ENCODE measurements at places on chromosomes 5 and 9. TPM values are rescaled to one million over a fixed set of nuclear protein-coding genes. Genes with fewer than 3 reads are reported as not detected.

Gene ATG10
- total RNA-seq, result 6.4 TPM

Gene ASS1
- total RNA-seq, result 99.7 TPM

Gene MARCOL
- not detected for total RNA-seq

DNA sequence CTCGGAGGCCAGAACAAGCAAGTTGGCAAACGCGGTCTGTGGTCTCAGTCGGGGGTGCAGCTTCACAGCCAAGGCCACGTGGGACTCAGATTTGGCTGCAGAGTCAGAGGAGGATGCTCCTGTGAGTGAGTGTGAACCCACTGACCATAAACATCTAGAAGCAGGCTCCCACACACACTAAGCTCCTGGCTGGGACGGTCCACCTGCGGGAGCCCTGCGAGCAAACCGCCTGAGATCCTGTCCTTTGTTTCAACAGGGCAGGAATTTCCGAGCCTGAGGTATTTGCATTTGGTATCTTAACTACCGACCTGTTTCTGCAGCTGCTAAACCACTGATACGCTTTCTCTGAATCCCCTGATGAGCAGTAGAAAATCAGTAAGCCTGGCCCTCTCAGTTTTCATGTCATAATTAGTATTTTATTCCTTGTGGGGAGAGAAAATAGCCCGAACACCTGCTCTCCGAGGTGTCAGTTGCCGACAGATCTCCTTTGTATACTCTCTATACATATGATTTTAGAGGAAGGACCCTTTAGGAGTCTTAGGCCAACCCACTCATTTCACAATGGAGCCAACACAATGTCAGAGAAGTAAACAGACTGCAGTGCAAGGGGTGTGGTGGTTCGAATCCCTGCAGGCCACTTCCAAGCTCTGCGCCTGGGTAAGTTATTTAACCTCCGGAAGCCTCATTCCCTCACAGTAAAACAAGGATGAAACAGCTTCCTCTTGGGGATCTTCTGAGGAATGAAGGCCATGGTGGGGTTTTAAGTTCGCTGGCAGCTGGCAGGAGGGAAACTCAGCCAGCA lies 40.9 kb upstream of the PWWP2A start:
- DNase-seq, result no peak

DNA sequence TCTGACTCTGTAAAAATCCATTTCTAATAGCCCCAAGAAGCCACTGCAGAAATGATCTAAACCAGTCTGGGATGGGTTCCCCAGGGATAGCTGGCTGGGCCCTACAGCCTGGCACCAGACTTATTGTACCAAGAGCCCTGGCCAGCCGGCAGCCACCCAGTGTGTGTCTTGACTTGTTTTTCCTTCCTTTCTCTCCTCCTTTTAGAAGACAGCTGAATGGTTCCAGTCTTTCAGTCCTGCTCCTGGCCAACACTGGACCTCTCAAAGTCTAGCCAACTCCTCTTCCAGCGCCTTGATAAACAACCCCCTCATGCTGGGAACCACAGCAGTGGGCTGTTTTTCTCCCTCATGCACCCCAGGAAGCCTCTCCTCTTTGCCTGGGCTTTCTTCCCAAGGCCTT lies 34.1 kb downstream of the ATOX1 start:
- no peak for DNase-seq

DNA sequence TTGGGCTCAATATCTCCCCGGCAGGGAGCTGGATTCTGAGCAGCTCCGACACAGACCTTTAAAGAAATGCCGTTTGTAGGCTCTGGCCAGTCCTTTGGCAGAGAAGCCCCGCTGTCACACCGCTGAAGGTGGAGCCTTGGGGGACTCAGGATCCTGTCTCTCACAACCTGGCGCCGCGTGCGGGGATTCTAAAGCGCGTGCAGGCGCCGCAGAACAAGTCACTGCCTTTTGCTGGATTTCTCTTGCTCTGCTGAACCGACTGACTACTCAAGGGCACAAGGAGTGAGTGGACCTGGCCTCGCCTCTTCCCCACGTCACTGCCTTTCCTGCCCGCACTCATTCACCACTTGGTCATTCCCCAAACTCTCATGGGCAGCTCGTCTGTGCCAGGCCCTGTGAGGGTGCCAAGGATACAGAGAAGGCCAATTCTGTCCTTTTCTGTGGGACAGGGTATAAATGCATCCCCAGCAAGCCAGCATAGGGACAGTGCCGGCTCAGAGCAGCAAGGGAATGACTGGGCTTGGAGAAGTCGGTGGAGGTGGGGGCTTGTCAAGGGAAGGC lies 69.3 kb downstream of the CRB2 start:
- no peak for DNase-seq

- DNase-seq, result no peak
These were observed 98.6 kb downstream of the TMEM215 start for GRCh38 chr9:32881948-32882347.

DNA sequence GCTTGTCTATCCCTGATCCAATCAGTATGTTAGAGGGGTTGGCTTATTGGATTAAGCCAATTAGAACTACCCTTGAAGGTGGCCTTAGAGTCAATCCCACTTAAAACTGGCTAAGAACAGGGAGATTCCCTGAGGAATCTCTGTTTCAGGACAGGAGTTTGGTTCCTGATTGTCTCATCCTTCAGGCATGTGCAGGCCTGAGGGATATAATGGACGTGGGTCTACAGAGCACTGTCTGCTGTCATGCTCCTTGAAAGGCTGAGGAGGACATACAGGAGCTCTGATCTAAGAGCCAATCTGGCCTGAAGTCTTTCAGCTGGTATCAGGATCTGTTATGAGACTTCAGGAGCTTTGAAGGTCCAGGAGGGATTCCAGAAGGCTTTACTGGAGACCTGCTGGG lies 36.2 kb upstream of the PRXL2C start:
- no peak for DNase-seq

- no peak for DNase-seq
These were observed 22.6 kb upstream of the CEP72 start for GRCh38 chr5:589588-589987.

GRCh38 chr9:34456746-34457145 lies 1.6 kb downstream of the FAM219A start:
- DNase-seq, result no peak

DNA sequence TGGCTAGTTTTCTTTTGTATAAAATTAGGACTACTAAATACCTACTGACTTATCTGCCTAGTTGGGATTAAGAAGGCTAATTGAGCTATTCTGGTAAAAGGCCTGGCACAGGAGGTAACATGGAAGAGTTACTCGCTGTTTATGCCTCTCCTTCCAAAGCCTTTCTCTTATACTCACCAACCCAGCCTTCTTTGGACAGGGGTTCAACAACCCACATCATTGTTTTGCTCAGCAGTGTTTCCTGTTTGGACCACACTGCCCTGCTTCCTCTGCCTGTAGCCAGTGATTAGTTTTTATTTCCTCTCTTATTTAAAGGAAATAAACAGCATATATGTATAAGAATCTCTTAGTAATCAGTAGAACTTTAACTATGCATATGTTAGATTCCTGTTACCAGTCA lies 85.1 kb upstream of the TLX3 start:
- no peak for DNase-seq

GRCh38 chr5:136329484-136330190 lies 35.7 kb downstream of the TRPC7 start:
- no peak for DNase-seq

GRCh38 chr5:118777189-118777736 lies 211.1 kb downstream of the DTWD2 start:
- no peak for DNase-seq

DNA sequence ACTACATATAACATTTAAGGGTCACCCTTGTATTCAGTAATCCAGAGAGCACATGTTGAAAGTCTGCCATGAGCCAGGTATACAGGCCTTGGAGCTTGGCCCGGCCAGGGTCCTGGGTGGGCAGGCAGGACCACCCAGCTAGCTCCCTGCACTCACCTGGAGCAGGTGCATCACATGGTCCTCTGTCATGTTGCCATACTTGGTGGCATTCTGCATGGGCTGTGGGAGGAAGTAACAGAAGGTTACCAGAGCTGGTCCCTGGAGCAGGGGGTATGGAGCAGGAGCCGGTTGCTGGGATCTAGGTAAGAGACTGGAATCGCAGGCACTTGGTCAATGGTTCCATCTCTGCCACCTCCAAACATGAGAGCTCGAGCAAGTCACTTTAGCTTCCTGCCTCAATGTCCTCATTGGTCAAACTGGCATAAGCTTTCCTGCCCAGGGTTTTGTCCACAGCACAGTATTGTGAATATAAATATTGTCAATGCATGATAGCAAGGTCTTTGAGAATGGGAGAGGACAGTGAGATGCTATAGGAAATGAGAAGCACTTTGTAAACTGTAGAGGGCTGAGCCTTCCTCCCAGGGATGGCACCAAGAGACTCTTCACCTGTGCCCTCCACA lies 6.5 kb downstream of the CD74 start:
- no peak for DNase-seq

GRCh38 chr5:175325681-175326080 lies 118.3 kb downstream of the DRD1 start:
- no peak for DNase-seq
